Esophagus muscularis mucosa (tissue), 4 donors: ENCODE measurements at places on chromosomes 4 and X. TPM values are rescaled to one million over a fixed set of nuclear protein-coding genes. Genes with fewer than 3 reads are reported as not detected.
A peak's percentile ranks its signal among the peaks of the same experiment; 100 is the strongest.

DNA sequence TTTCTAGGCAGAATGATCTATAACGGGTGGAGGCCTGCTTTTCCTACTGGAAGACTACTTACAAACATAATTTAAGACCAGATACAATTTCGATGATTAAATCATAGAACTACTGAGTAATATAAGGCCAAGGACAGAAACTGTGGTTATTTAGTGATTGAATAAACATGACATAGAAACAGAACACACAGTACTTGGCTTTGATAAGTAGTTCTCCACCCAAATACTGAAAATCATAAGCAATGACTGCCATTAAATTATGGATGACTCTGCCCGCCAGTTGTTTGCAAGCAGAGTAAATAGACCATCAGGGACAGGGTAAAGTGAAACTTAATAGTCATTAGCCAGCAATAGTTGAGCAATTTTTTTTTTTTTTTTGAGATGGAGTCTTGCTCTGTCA is 17.2 kb upstream of the SMIM14 start:
- no peak overlapping the region for H3K4me3 ChIP-seq
- DNase-seq = no peak
- H3K27me3 ChIP-seq = no peaks in the 10 kb centered on the region
- H3K4me1 ChIP-seq = no peaks in the 10 kb centered on the region
- H3K36me3 ChIP-seq = no peaks in the 10 kb centered on the region
- no peak overlapping the region for H3K27ac ChIP-seq

DNA sequence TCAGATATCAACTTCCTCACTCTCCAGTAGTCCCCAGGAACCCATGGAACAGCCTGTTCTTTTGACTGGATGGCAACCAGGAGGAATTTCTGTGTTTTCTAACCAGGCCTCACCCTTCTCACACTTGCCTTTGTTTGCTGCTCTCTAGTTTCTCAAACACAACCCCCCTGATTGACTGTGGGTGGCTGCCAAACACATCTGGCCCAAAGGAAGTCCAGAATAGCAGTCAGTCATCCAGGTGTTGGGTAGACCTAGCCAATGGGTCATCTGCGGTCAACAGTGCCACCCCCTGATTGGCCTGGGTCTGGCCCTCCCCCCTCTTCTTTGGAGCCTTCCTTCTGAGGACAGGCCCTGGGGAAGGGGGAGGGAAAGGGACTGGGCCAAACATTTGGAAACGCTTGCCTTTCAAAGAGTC is 53.7 kb downstream of the MSX1 start:
- no peak for DNase-seq
- peaks cover 3% of the 10 kb centered on the region for H3K4me1 ChIP-seq
- no peaks in the 10 kb centered on the region for H3K27me3 ChIP-seq
- H3K27ac ChIP-seq = no peak overlapping the region
- H3K4me3 ChIP-seq = no peak overlapping the region

GABRE gene
- total RNA-seq = 3.8 TPM

DNA sequence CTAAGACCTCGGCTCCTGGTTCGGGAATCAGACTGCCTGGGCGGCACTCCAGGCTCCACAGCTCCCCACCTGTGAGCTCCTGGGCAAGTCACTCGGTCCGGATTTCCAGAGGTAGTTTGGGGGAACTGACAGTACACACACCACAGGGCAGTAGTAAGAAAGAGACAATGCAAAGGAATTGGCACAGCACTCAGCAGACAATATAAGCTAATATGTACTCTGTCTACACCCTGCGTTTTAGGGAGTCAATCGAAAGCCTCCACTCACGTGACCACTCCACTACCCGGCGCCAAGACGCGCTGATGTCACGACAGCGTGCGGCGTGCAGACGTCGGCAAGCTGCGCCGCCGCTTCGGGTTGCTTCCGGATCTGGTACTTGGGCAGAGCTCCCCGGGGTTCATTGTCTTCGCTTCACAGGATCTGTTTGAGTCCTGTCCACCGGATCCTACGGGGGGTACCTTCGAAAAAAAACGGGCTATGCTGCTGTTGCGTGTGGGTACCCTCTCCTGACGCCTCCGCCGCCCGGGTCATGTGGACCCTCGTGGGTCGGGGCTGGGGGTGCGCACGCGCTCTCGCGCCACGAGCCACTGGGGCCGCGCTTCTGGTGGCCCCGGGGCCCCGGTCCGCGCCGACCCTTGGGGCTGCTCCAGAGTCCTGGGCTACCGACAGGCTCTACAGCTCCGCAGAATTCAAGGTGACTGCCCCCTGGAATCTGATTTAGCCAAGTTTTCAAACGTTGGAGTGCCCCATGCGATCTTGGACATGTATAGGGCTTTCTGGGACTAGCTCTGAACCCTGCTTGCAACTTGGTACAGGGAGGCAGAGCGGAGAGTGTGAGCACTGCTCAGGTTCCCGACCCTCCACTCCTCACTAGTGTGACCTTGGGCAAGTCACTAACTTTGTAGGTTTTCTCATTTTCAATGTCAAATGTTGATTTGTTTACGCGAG is at the start of gene GUF1:
Gene GUF1, plus strand, starts transcription at position 327 of the 948 bp plus-strand sequence. Its CDS starts 203 bp downstream, at position 530.
- peak within 1 kb of the TSS; percentile 86 for H3K27ac ChIP-seq
- H3K36me3 ChIP-seq = peaks cover 18% of the 10 kb centered on the region
- DNase-seq = peak; percentile 96
- H3K27me3 ChIP-seq = no peaks in the 10 kb centered on the region
- peaks cover 20% of the 10 kb centered on the region for H3K4me1 ChIP-seq

DNA sequence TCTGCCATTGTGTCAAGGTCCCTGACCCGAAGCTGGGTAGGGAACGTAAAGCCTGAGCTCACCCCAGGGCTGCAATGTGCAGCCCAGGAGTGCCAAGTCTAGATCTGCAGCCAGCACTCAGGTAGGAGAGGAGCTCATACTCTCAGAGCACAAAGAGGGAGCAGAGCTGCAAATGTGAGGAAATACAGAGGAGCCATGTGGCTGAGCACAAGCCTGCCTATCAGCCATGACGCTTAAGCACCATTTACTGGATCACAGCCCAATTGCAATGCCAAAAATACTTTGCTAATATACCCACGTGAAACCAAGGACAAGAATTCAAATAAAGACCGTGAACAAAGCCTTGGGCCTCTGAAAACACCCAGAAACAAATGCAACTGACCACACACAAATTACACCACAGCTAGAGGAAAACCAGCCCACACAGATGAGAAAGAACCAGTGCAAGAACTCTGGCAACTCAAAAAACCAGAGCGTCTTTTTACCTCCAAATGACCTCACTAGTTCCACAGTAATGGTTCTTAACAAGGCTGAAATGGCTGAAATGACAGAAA is 69.0 kb upstream of the HPF1 start:
- no peaks in the 10 kb centered on the region for H3K36me3 ChIP-seq
- no peak overlapping the region for H3K4me3 ChIP-seq
- DNase-seq = no peak

DNA sequence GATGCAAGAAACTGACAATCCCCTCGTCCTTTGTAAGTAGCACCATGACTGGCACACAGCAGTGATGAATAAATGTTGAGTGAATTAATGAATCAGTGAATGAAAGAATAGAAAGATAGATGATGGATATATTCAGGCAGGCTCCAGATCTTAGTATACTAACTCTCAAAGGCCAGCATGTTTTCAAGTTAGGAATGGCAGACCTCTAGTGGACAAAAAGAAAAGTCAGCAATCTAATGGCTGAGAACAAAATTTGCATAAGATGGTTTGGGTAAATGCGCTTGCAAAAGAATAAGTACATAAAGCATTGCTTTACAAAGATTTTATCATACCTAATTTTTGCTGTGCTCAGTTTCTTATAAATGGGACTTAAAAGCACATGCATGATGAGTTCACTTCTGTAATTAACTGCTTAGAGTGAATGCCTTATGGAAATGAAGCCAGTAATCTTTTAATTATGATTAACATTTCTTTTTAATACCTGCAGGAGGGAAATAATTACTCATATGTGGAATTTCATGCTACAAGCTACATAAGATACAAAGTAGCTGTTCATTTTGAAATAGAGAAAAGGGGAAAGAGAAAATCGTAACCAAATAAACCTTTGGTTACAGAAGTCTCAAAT is 126.9 kb upstream of the GPRIN3 start:
- H3K4me1 ChIP-seq = no peaks in the 10 kb centered on the region
- no peaks in the 10 kb centered on the region for H3K36me3 ChIP-seq
- no peaks in the 10 kb centered on the region for H3K27me3 ChIP-seq
- no peak overlapping the region for H3K4me3 ChIP-seq

APLN gene
- 0.42 TPM for total RNA-seq

DNA sequence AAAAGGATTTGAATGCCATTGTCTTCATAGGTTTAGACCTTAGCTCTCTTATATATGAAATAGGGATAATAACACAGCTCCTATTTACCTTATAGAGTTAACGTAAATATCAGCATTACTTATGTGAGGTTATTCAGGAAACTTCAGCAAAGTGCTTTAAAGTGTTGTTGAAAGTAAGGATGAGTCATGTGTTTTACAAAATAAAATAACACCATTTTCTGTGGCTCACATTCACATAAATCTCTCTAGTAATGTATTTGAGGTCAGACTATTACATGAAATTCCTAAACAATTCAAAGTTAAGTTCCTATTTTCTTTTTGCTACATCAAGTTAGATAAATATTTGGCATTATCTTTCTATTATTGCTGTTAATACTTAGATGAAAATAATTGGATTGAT is 2.9 kb downstream of the GNRHR start:
- no peak overlapping the region for H3K27ac ChIP-seq
- H3K4me1 ChIP-seq = no peaks in the 10 kb centered on the region
- H3K4me3 ChIP-seq = no peak overlapping the region
- no peaks in the 10 kb centered on the region for H3K27me3 ChIP-seq
- no peaks in the 10 kb centered on the region for H3K36me3 ChIP-seq
- no peak for DNase-seq

SHISA3 gene
- 9.1 TPM for total RNA-seq

DNA sequence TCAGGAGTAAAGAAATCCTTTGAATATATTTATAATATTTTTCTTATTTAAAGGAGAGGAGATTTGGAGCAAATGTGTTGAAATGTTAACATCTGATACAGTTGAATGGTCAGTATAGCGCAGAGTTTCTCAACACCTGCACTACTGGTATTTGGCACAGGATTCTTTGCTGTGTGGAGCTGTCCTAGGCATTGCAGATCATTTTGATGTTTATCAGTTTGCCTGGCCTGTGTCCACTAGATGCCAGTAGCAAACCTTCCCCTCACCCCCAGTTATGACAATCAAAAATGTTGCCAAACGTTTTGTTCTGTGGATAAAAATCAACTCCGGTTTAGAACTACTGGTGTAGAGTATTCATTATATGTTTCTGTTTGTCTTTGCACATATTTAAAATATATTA is 765.3 kb upstream of the SLIT2 start:
- no peaks in the 10 kb centered on the region for H3K27me3 ChIP-seq
- no peak overlapping the region for H3K4me3 ChIP-seq

- H3K27me3 ChIP-seq = no peaks in the 10 kb centered on the region
- H3K36me3 ChIP-seq = no peaks in the 10 kb centered on the region
- H3K4me1 ChIP-seq = no peaks in the 10 kb centered on the region
- H3K4me3 ChIP-seq = no peak overlapping the region
- DNase-seq = no peak
Measured at GRCh38 chr4:87557348-87557747, 28.2 kb upstream of the SPARCL1 start.

DNA sequence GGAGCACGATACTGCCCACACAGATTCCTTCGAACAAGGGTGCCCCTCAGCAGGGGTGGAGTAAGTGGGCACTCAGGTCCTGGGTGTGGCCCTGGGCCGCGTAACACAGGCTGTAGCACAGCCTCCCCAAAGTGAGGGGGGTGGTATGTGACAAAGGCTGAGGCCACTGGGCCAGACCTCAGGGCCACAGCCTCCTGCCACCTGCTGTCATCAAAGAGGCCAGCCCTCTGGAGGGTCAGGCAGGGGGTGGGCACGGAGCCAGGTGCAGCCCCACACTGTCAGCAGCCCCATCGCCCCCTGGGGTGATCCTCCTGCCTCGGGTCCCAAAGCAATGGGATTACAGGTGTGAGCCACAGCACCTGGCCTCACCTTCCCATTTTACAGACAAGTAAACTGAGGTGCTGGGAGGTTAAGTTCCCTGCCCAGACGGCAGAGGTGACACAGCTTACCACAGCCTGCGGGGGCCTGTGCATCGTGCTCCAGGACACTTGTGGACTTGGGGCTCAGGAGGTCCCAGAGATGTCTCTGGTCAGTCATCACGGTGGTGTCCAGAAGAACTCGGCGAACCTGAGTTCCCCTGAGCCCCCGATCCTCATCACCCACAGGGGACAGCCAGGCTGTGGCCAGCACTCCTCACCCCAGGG is 27.5 kb upstream of the MXD4 start:
- H3K4me3 ChIP-seq = no peak overlapping the region
- no peak for DNase-seq
- H3K36me3 ChIP-seq = no peaks in the 10 kb centered on the region
- no peaks in the 10 kb centered on the region for H3K4me1 ChIP-seq
- H3K27ac ChIP-seq = no peak overlapping the region

DNA sequence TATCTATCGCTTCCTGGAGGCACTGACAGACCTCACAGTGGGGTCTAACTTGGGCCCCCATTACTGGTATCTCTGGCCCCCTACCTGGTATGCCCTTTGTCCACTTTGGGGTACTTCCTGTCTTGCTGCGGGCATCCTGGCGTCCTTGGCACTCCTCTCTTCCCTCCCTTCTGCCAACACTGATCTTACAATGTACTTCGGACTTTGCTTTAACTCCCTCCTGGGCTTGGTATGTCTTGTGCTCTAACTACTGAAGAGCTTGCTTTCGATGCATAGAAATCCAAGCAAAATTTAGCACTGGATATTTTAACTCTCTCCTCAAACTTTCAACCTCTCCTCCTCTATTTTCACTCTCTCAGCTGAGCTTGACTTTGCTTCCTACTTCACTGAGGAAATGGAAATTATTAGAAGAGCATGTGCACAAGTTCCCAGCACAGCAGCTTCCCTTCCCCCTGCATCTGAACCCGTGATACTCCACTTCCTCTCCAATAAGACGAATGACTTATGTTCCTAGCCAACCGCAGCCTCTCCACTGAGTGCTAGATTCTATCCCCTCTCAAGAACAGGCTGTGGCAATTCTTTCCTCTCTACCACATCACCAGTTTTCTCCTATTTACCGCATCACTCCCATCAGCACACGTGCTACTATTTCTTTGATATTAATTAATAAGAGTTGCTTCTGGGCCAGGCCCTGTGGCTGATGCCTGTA is 52.9 kb downstream of the SUPT20HL2 start:
- no peak for DNase-seq
- no peaks in the 10 kb centered on the region for H3K27me3 ChIP-seq
- peaks cover 4% of the 10 kb centered on the region for H3K4me1 ChIP-seq
- H3K4me3 ChIP-seq = no peak overlapping the region
- no peaks in the 10 kb centered on the region for H3K36me3 ChIP-seq

- no peaks in the 10 kb centered on the region for H3K4me1 ChIP-seq
- no peak for DNase-seq
- H3K36me3 ChIP-seq = no peaks in the 10 kb centered on the region
- H3K27ac ChIP-seq = no peak overlapping the region
- H3K4me3 ChIP-seq = no peak overlapping the region
Measured at GRCh38 chr4:145231906-145232700, 51.7 kb upstream of the OTUD4 start.

DNA sequence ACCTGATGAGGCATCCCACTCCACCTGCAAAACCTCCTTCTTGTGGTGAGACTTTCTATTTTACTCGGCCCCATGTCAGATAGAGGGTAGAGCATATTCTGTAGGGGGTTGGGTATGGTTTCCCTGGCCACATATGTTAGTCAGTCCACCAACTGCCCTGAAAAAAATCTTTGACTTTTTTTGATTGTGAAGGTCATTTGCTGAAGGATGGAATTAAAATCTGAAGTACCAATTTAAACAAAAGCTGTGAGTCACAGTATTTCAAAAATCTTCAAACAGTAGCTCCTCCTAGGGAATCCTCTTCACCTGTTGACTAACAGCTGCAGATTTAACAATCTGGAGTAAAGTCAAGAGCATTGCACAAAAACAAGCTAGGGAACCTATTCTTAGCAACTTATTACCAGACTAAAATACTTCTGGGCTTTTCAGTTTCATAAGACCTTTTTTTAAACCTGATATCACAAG is 8.0 kb upstream of the CCDC110 start:
- H3K27ac ChIP-seq = no peak overlapping the region
- DNase-seq = no peak
- no peak overlapping the region for H3K4me3 ChIP-seq
- H3K4me1 ChIP-seq = no peaks in the 10 kb centered on the region
- H3K27me3 ChIP-seq = no peaks in the 10 kb centered on the region
